ENCODE measurements at places on chromosomes 7 and 10. TPM values are rescaled to one million over a fixed set of nuclear protein-coding genes. Genes with fewer than 3 reads are reported as not detected.

LIPF gene
- not detected for total RNA-seq

PTER gene
- 13.4 TPM for total RNA-seq

HOXA13 gene
- 1.9 TPM for total RNA-seq

TES gene
- 54.0 TPM for total RNA-seq

Data from A549 treated with CpdA at 1 μM for 4 hours (cell line).